Esophagus squamous epithelium (tissue), 5 donors: ENCODE measurements at places on chromosomes 3 and 15.

- DNase-seq, result no peak
Measured at GRCh38 chr3:150036780-150037179, 66.1 kb upstream of the PFN2 start.

GRCh38 chr3:130093741-130094391 is 12.2 kb downstream of the ALG1L2 start:
- no peak for DNase-seq

DNA sequence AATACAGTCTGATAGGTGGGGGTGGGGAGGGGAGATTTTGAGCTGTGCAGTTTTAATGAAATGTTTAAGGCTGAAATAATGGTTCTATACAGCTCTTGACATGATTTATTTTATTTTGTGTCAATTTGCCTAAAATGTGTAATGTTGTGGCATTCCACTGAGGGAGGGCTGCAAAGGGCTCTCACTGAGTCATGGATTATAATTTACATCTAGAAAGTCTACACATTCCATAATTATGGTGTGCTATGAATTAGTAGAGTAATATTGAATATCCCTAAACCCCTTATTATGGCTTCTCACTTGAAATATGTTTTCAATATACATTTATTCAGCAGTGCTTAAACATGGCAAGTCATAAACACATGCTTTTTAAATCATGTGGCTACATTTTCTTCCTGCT is 103.9 kb downstream of the RARB start:
- DNase-seq, result no peak

DNA sequence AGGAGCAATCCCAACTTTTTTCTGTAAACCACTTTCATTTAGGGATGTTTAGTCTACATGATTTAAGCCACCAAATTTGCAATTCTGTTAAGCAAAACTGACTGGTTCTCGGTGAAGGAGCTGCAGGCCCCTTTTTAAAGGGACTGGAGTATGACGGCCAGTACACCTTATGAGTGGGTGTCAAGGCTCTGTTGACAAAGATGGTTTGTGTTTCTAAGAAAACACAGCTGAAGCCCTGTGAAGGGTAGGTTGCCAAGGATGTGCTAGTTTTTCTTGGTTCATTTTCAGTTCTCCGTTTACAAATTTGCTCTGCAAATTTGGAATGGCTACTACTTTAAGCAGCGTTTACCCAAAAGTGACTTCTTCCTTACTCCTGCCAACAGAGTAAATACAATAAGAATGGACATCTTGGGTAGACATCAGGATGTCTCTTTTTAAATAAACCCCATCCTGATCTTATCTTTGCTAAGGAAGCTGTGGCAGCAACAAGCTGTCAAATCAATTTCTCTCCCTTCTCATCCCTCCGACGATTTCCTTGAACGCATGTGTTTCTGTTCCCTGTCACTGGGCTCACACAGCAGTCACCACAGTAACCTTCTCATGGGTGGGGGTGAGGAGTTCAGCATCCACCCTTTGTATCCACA is 58.2 kb upstream of the CMTM8 start:
- no peak for DNase-seq

DNA sequence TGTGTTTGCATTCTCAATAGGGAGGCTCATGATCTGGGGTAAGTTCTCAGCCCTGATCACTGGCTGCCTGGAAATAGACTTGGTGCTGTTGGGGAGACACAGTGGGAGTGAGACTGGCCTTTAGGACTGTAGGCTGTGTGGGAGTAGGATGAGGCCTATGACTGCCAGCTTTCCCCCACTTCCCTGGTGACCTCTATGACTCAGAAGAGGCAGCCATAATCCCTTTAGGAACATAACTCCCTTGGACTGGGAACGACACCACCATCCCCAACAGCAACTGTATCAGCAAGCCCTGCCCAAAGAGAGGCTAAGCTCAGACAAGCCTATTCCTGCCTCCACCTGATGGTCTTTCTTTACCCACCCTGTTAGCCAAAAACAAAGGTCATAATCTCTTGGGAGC is 91.3 kb downstream of the SUCNR1 start:
- no peak for DNase-seq
